ENCODE measurements at places on chromosomes 7 and 10. TPM values are rescaled to one million over a fixed set of nuclear protein-coding genes. Genes with fewer than 3 reads are reported as not detected.
A peak's percentile ranks its signal among the peaks of the same experiment; 100 is the strongest.

The NANOS1 gene
- 0.08 TPM for total RNA-seq

GRCh38 chr7:108291152-108291508 is 161.0 kb upstream of the LAMB4 start:
- no peaks in the 10 kb centered on the region for H3K4me1 ChIP-seq
- H3K4me3 ChIP-seq: no peak overlapping the region
- no peak for DNase-seq
- no peaks in the 10 kb centered on the region for H3K36me3 ChIP-seq
- no peak overlapping the region for H3K27ac ChIP-seq

GRCh38 chr7:131244259-131244852 is 83.3 kb upstream of the MKLN1 start:
- H3K4me3 ChIP-seq: no peak overlapping the region
- H3K4me1 ChIP-seq: no peaks in the 10 kb centered on the region
- peaks cover 6% of the 10 kb centered on the region for H3K27me3 ChIP-seq
- no peak for DNase-seq
- H3K27ac ChIP-seq: no peak overlapping the region

DNA sequence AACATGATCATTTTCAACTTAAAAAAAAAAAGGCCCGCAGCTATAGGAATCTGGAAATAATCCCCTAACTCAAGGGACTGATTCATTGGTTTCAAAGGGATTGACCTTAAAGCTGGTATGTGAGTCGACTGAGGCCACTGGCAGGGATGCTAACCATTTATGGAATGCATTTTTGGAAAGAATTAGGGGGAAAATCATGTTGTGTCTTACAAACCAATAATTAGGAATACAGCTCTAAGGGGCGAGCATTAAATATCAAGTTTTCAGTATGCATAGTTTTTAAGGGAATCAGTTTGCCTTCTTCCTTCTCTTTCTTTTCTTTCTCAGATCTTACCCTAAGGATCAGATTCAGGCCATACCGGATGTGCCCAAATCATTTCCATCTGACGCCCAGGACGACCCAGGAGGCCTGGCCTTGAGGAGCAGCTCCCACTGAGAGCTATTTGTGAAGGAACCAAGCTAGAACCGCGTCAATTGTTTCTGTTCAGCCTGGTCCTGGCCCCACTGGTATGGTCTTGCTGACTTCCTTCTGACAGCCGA is 48.7 kb downstream of the BPGM start:
- peaks cover 22% of the 10 kb centered on the region for H3K4me1 ChIP-seq
- H3K27me3 ChIP-seq: no peaks in the 10 kb centered on the region
- no peaks in the 10 kb centered on the region for H3K36me3 ChIP-seq
- no peak overlapping the region for H3K4me3 ChIP-seq

GRCh38 chr7:157548691-157549303 is 212.0 kb downstream of the DNAJB6 start:
- H3K4me1 ChIP-seq: peaks cover under 1% of the 10 kb centered on the region
- DNase-seq: no peak
- H3K36me3 ChIP-seq: peaks cover 19% of the 10 kb centered on the region
- no peak overlapping the region for H3K27ac ChIP-seq
- H3K27me3 ChIP-seq: no peaks in the 10 kb centered on the region

DNA sequence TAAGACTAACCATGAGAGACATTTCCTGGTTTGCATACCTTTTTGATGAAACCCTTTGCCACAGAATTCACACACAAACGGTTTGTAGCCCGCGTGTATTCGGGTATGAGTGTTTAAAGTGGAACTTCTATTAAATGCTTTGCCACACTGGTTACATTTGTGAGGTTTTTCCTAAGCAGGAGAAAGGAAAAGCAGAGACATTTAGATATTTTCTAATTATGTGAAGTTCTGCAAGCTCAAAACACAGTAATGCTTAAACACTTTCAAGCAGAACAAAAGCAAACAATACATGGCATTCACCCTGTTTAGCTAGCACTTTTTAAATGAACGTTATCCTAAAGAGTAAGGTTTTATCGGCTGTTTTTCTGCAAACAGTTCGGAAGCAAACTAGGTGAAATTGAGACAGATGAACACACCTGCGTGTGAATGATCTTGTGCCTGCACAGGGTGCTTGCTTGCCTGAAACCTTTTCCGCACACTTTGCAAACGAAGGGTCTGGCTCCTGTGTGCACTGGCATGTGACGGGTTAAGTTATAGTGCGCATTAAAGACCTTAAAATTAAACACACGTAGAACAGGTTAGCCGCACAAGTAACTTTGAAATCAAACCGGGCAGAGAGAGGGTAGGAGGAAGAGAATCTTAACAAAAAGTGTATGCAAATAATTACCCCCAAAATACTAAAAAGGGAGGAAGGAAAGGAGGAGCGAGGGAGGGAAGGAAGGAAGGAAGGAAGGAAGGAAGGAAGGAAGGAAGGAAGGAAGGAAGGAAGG is 1.6 kb downstream of the FEZF1 start:
- peak overlapping the region; percentile 52 for H3K27ac ChIP-seq
- peaks cover 11% of the 10 kb centered on the region for H3K36me3 ChIP-seq
- H3K4me3 ChIP-seq: peak overlapping the region; percentile 22

The TAC1 gene
- not detected for total RNA-seq

DNA sequence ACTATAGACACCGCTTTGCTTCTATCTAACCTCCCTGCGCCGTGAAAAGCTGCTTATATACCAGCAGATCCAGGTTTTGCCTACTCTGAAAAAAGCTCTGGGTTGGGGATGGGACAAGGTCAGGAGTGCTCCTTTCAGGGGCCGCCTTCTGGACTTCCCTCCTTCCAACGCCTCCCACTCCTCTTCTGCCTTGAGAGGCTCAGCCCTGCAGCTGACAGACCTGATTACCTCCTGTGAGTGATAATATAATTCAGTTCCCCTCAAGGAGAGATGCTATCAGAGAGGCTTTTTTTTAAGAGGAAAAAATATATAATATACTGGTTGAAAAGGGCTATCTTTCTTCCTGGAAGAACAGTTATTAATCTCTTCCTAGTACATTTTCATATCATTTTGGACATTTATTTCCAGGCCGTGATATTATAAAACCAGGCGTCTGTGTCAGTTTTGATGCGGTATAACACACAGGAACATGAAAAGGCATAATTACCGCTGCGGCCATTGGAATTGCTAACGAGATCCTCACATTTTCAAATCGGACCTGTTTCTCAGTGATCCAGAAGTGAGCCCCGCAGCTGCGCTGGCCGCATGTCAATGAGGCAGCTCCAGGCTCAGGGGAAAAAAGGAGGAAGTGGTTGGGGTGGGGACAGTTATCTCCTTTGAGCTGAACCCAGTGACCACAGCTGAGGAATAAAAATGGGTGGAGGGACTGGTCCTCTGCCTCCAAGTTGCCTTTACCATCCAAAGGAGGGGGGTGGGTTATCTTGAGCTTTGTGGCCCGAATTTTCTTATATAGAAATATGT is 457.1 kb downstream of the TYW1 start:
- no peak overlapping the region for H3K27ac ChIP-seq
- H3K4me3 ChIP-seq: no peak overlapping the region
- H3K4me1 ChIP-seq: no peaks in the 10 kb centered on the region
- DNase-seq: no peak
- H3K36me3 ChIP-seq: no peaks in the 10 kb centered on the region

The SLC26A5 gene
- not detected for total RNA-seq

DNA sequence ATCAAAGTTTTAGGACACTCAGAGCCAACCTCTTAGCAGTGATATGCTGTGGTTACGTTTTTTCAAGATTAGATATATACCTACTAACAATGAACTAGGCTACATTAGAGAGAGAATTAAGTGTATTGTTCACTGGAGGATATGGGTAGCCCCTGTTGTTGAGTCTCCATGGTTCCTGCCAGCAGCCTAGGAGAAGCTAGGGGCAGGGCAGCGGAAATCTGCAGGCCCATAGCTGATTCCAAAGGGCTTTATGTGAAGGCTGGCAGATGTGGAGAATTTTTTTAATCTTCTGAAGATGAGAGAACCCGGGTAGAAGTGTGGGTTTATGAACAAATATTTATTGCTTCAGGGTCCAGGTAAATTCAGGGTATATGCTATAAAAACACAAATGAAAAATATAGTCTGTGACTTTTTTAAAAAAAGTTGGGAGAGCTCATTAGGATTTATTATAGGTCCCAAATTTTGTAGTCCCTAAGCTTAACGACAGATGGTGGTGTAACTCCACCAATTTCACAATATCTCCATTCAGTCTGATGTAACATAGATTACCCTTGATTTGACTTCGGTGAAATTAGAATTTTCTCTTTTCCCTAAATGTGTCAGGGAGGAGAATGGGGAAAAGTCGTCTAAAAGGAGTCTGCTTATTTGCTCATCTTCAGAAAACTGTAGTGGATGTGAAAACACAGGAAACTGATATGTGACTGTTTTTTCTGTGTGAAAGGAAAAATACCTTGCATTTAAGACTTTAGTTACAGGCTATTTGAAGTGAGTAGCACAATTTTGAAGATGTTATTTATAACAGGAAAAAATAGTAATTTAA is 163.0 kb upstream of the PPP1R3A start:
- H3K4me3 ChIP-seq: no peak overlapping the region
- peaks cover 62% of the 10 kb centered on the region for H3K27me3 ChIP-seq
- H3K4me1 ChIP-seq: peaks cover 27% of the 10 kb centered on the region
- no peak overlapping the region for H3K27ac ChIP-seq
- DNase-seq: peak; percentile 21

- H3K4me3 ChIP-seq: no peak overlapping the region
- H3K36me3 ChIP-seq: no peaks in the 10 kb centered on the region
- peaks cover 12% of the 10 kb centered on the region for H3K4me1 ChIP-seq
These were observed 272.7 kb downstream of the KLF6 start for GRCh38 chr10:3512263-3512662.

DNA sequence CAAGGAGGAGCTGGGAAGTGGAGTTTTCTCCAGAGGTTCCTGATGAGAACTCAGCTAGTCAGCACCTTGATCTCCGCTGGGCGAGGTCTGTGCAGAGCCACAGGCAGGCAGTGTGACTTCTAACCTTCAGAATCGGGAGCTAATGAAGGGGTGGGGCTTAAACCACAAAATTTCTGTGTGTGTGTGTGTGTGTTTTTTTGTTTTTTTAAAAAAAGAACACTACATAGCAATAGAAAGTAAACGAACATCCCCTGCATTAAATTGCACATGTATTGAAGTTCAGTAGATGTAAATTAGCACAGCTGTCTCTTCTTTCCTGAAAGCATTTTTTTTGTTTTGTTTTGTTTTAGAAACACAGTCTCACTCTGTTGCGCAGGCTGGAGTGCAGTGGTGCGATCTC is 46.2 kb downstream of the RBM17 start:
- H3K27me3 ChIP-seq: peaks cover 4% of the 10 kb centered on the region
- no peak overlapping the region for H3K27ac ChIP-seq
- H3K4me1 ChIP-seq: peaks cover 40% of the 10 kb centered on the region
- H3K36me3 ChIP-seq: no peaks in the 10 kb centered on the region

Measured in activated CD8-positive, alpha-beta T cell treated with anti-CD3 and anti-CD28 coated beads, Interleukin-2, amount 10 ng/mL, durations not matched to agents 7 days and 5 days (primary cell).